ENCODE measurements at places on chromosomes 5 and 9.

DNA sequence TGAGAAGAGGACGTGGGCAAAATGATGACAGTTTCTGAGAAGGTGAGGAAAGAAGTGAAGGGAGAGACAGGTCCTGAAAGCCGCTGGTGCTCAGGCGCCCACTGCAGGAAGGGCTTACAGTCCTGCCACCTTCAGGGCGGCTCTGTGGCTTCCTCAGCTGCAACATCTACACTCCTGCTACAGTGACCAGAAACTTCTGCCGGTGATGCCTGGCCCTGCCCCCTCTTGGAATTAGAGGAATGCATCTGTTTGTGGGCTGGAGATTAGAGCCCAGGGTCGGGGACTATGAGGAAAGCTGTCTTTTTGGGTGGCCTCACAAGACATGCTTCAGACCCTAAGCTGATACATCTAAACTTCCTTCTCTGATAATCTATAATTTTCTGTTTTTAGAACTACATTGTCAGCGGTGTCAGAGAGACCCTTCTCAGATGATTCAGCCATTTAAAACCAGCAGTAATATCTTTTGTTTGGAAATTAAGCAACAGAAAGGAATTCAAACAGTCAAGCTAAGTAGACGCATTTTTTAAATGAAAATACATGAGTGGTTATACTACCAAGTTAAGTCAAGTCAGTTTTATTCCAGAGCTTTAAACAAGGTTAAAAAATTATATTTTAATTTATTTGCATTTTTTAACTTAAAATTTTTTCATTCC, 30.4 kb downstream of the PRDM6 start:
- DNase-seq: peak; percentile 77

DNA sequence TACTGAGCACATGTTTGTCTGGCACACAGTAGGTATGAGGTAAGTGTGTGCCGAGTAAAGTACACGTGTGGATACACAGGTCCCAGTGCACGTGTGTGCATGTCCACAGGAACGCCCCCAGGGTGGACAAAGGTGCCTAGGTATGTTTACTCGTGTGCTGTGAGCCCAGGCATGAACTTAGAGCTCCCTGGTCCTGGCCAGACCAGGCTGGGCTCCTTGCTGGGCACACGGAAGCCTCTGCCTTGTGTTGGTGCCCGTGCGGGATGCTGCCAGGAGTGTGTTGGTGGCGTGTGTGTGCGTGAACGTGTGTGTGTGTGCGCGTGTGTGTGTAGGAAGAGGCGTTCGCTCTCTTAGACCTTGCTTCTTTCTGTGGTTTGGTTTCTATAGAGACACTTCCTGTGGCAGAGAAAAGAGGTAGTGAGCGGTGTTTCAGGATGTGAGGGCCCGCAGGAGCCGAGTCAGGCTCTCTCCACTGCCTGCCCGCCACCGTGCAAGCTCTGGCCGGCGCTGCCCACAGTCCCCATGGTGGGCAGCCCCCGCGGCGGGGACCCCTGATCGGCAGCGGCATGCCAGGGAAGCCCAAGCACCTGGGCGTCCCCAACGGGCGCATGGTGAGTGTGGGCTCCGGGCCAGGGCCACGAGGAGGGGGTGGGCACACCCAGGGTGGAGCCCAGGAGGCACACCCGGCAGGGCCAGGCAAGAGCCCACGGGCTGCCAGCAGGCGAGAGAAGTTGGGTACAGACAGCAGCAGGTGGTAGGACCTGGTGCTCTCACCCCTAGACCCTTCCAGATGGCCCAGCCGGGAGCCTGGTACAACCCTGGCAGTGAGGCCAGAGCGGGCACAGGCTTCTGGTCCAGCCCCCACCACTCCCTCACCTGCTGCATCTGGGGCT, at the start of gene RGS14:
RGS14 (plus strand) TSS at position 466 of the 893 bp plus-strand sequence; CDS start at position 567, 101 bp downstream.
- DNase-seq: no peak

DNA sequence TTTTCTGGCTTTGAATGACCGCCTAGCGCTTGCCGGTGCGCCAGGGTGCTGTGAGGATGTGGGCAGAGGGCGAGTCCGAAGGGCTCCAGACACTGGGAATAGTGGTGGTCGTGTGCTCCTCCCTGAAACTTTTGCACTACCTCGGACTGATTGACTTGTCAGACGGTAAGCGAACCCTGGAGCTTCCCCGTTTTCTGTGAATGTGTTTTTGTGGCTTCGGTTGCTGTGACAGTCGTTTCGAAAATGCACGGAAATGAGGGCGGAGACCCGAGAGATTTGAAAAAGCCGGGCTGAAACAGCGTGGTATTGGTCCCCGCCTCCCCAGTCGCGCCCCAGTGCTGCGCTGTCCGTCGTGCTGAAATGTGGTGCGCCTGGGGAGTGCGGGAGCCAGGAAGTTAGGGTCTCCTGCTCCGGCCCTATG, 102.5 kb upstream of the GABRP start:
- peak; percentile 80 for DNase-seq

- no peak for DNase-seq
These were observed 55.5 kb upstream of the ZNF354A start for GRCh38 chr5:178785999-178786398.

DNA sequence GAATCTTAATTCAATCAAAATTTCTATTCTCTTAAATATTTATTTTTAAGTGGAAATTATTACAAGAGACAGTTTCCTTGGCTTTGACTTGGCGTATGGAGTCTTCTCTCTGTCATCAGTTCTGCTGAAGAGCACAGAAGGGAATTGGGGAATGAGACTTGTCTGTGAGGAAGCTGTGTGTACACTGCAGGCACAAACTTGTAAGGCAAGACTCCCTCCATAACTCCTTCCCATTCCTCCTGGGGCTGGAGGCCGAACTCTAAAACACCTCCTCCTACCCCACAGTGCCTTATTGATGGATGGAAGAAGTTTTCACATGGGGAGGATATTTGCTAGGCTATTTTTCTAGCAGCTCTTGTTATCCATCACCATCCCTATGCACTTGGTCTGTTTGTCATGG, 187.4 kb upstream of the ELL2 start:
- DNase-seq: no peak

- no peak for DNase-seq
These were observed 107.2 kb downstream of the TTLL11 start for GRCh38 chr9:121985792-121986494.

- DNase-seq: no peak
These were observed 393.7 kb upstream of the SMC2 start for GRCh38 chr9:103700195-103700962.

DNA sequence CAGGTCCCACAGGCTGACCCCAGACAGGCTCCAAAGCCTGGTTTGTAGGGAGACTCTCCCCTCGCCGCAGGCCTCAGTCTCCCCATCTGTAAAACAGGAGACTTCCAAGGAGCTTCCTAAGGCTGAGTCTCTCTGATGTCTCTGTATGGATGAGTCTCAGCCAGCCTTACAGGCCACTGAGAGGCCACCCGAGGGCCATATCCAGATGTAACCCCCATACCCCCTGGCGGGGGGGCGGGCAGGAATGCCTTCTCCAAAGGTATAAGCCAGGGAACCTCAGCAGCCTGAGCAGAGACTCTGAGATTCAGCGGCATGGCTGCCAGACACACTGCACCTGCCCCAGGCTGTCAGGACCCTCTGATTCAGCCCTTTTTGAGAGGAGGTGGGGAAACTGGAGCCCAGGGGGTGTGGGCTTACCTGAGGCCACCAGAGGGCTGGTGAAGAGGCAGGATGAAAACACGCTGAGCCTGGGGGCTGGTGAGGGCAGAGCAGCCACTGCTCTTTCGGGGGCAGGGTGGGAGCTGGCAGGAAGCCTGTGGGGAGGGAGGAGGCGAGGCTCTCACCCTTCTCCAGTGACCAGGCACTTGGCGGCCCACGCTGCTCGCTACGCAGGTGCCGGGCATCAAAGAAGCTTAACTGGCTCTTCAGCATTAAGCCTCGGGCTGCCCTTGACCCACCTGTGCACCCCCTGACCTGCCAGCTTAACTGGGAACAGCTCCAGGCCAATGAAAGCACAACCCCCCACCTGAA, 5.5 kb upstream of the SUSD3 start:
- DNase-seq: no peak

DNA sequence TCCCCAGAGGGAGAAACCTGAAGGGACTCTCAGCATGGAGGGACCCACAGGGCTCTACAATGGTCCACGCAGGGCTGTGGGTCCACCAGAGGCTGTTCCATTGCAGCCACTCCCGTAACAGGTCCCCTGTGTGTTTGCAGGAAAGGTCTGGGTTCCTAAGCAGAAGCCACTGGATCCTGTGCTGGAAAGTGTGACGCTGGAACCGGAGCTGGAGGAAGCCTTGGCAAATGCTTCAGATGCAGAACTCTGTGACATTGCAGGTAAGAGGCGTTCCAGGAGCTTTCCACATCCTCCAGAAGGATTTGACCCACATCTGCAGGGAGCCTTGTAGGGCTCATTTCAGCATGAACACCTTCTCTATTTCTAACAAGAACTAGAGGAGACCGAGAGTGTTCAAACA, 51.7 kb downstream of the TMOD1 start:
- no peak for DNase-seq

DNA sequence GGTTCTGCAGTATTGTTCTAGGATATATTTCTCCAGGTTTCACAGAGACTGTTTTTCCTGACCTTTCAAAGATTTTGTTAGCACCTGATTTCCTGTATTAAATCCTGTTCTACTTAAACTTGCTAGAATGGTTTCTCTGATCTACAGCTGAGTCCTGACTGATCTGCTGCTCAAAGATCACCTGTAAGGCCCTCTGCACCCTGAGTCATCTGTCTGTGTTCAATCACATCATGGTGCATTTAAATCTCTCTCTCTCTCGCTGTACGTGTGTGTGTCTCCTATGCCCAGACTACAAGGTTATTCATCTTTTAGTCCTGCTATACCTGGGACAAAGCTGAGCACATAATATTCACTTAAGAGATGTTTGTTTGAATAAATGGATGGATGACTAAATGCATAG, 13.3 kb upstream of the C5orf63 start:
- no peak for DNase-seq

GRCh38 chr5:22238047-22238446, 615.1 kb downstream of the CDH12 start:
- DNase-seq: no peak
